T-helper 17 cell (primary cell): ENCODE measurements at places on chromosomes 2 and 18.

DNA sequence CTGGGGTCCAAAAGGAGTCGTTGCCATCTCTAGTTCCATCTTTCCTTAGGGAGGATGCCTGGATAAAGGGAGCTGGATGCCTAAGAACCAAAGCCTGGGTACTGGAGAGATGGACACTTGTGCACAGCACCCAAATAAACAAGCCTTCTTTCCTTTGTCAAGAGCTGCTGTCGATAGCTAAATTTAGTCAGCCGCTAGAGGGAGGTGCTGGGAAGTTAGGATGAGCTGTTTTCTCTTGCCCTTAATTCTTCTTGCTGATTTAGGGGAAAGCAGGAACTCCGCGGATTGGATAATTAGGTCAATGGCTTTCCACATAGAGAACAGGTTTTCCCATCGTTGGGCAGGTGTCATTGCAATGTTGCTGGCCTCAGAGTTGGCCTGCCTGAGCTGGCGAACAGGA is 30.9 kb upstream of the SERPINB12 start:
- DNase-seq = no peak

- no peak for DNase-seq
Observed at GRCh38 chr2:163799807-163800206, 64.0 kb upstream of the FIGN start.

DNA sequence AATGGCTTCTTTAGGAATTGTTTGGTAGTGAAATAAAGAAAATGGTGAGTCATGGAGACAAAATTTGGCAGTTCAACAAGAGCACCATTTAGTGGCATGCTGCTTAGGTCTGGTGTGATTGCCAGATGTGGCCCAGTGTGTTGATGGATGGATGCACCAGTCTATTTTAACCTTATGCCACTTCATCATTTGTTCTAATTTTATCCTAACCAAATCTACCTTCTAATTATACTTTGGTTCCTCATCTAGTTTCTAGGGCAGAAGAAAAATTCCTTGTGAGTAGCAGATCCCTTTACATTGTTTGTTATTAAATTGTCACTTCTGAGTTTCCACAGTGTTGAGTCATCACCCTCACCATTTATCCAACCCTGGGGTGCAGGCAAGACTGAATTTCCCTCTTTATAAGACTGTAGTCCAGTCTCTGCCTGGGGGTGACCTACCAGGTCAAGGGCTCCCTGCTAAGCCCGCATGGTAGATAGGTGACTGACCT is 32.5 kb downstream of the NABP1 start:
- DNase-seq = no peak

GRCh38 chr18:77478646-77479442 is 229.2 kb downstream of the GALR1 start:
- DNase-seq = no peak

DNA sequence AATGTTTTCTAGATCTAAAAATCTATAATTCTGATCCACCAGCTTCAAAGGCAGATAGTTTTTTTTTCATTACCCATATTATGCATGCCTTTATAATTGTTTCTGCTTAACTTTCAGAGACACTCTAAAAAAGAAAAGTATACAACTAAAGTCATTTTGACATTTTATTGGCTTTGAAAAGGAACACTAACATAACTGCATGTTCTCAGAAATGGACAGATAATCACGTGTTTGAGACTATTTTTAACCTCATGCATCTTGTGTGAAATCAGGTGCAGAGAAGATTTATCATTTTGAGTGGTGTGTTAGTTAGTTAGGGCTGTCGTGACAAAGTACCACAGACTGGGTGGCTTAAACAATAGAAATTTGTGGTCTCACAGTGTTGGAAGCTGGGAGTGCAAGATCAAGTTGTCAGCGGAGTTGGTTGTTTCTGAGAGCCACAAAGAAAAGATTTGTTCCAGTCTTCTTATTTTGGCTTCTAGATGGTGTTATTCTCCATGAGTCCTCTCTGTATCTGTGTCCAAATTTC is 841.4 kb upstream of the LRATD1 start:
- no peak for DNase-seq

DNA sequence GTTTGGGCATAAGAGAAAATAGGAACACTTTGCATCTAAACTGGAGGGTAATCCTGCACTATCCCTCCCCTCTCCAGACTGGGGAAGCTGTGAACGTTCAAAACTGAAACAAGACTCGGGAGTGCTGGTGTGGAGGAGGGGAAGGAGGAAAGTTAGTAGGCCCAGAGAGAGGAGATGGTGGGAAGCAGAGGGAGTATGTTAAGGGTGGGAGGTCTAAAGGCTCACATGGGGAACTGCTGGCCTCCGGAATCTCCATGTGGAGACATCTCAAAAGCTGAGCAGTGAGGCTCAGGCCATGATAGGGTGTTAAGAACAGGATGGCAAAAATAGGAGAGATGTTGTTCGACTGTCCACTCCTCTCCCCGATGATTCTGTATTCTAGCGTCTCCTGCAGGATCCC is 47.9 kb downstream of the ADD2 start:
- no peak for DNase-seq

DNA sequence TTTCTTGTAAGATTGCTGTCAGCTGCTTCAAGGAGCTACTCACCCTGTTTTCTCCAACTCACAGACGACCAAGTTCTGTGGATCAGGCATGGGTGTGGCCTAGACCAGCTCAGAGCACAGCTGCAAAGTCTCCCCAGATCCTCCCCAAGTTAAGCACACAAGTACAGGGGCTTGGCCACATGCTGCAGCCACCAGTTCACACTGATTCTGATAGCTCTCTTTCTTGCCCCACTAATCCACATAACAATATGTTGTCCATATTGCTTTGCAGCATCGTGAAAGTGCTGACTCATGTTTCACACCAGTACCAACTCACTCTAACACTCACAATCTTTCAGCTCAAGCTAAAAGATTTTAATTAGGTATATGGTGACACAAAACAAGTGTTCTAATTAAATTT is 437.0 kb downstream of the PARD3B start:
- DNase-seq = no peak

DNA sequence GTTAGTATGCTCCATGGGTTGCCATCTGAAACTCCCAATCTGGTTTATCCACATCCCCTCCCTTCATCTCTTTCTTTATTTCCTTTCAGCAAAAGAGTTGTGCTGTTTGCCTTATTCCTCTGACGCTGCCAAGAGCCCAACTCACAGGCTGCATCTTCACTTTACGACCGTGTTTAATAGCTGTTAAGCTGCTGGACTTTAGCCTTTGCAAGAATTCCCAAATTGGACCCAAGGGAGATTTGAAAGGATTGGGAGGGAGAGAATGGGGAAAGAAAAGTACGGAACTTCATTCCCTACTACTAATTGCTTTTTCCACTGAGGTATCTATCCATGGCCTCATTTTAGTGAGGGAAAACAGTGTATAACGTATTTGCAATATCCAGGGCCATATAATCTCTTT is 263.4 kb upstream of the MEIS1 start:
- no peak for DNase-seq

- DNase-seq = no peak
Observed at GRCh38 chr2:48209214-48209885, 303.1 kb upstream of the FBXO11 start.

DNA sequence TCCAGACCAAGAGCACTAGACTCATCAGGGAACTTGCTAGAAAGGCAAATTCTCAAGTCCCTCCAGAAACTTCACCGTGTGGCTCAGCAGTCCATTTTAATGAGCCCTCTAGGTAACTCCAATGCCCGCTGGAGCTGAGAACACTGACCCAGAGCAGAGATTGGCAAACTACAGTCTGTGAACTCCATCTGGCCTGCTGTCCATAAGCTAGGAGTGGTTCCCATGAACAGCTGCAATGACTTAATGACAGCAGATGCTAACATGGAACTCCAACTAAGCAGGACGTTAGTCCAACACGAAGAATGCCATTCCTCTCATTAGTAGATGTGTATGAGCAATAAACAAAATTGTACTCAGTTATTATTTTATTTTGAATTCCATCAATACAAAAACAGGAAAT is 371.9 kb downstream of the STK39 start:
- DNase-seq = no peak

GRCh38 chr2:225894236-225894980 is 494.9 kb downstream of the NYAP2 start:
- DNase-seq = no peak

GRCh38 chr18:63823516-63824219 is 48.5 kb downstream of the SERPINB7 start:
- no peak for DNase-seq

DNA sequence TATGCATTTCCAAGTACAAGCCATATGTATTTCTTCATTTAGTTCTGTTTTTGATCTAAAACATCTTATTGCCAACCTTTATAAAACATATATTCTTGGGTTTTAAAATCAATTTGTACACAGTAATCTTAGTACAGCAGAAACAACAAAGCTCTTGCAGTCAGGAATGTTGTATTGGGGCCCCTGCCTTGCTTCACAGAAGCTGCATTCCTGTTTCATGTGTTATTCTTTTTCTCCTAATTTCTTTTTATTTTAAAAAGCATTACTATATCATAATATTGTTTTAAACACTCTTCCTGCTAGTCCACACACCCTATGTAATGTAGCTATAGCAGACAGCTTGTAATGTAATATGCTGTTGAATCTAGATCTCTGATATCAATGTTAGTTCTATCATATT is 24.0 kb downstream of the SERPINB7 start:
- no peak for DNase-seq

GRCh38 chr18:69162649-69163048 is 238.0 kb upstream of the DOK6 start:
- DNase-seq = no peak

DNA sequence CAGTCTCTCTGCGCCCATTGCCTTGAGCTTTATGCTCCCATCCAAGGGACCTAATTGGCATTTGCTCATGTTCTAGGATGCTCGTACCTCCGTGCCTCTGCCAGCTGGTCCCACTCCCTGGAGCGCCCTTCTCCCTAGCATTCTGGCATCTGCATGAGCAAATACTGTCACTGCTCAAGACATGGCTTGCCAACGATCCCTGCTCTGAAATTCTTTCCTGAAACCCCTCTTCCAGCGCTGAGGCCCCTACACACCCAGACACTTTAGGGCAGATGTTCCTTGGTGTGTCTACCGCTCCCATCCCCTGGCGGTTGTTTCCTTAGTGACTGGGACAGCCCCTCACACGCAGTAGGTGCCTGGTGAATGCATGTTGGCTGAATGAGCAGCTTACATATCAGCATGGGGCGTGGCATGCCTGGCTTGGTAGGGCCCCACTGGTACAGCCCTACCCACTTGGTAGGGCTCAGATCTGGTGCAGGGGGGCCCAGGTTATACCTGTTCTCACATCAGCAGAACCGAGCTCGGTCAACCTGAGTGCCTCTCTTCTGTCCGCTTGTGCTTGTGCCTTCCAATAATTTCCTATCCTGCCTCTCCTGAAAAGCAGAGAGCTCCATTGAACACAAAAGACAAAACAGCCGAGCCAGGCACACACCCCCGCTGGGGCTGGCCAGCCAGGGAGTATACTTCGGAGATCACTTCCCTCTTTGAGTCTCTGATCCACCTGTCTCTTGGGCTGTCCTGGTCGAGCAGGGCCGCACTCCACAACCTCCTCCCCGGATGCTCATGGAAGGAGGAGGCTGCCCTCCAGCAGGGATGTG is 59.2 kb downstream of the INHBB start:
- DNase-seq = no peak

DNA sequence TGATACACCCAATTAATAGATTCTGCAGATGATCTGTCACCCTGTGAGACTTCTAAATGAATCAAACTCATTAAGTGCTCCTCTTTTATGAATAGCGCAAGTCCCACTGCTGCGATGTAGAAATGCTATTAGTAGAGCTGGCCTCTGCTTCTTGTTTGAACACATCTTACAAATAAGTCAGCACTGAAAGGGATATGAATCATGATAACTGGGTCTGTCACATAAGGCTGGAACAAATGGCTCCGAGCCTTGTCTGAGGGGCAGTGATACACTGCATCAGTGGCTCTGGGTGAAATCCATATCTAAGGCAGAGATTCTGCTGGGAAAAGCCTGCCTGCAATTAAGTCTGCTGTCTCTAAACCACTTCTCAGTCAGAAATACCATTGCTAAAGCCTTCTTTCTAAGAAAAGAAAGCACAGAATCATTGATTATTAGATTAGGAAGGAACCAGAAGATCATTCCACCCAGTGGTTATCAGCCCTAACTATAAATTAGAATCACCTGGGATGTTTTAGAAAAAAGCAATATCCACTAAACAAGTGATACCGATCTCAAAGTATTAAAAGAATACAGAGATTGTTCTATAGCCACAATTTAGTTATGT is 75.2 kb downstream of the SLC5A7 start:
- no peak for DNase-seq

DNA sequence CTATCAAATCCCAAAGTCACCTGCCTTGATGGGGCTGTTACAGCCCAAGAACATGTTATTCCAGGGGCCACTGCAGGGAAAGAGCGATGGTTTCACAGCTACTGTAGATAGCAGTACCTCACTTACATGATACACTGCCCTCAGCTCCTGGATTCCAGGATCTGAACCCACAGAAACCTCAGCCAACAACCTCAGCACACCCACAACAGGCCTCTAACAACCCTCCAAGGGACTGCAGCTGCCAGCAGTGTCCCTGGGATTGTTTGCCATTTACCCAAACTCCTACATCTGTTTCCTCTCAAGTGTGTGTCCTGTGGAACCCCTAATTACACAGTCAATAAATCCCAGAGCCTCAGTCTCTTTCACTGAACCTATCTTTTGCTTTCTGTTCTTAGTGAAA is 28.2 kb downstream of the OSBPL1A start:
- no peak for DNase-seq

- no peak for DNase-seq
Observed at GRCh38 chr2:112345030-112346027, 69.9 kb downstream of the ZC3H6 start.

GRCh38 chr2:49840428-49840975 is 686.2 kb upstream of the FSHR start:
- no peak for DNase-seq

- DNase-seq = no peak
Observed at GRCh38 chr18:77482190-77483085, 232.8 kb downstream of the GALR1 start.

DNA sequence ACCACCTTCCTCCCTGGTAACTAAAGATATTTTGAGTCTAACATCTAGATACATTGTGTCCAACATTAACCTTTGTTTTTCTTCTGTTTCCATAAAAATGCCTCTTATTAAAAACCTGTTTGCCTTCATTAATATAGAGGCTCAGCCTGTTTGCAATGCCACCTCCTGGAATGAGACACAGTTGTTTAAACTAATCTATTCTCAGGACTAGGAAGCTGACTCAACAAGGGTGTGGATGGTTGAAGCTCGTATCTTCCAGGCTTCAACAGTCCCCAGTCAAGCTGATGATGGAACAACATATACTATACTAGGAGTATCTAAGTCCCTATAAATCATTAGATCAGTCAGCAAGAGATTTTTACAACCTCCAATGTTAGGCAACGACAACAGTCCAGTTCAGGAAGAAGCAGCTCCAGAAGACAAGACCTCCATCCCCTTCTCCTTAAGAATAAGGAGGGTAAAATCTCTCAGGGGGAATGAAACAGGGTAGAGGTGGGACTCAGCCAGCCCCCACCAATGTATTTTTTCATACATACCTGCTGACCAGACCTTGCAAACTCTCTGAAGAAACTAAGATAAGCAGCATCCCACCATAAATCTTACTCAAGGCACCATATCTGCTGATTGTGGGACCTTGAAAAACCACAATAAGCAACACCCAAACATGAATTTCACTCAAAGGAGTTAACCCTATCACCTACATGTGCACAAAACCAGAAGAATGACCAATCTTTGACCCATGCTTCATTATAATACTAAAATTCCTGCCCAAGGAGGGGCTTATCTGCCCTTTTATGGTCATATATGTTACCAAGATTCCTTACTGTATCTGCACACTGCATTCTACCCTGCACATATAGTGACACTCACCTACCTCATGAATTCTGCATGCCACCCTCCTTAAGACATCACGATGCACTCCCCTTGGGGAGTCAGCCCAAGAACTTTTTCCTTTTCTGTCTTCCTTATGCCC is 21.4 kb downstream of the ZNF24 start:
- no peak for DNase-seq
